Left renal pelvis (tissue), 4 donors: ENCODE measurements at places on chromosomes 11 and 22. TPM values are rescaled to one million over a fixed set of nuclear protein-coding genes. Genes with fewer than 3 reads are reported as not detected.

Gene KCNE3
- polyA plus RNA-seq: 28.2 TPM

Gene ANO9
- polyA plus RNA-seq: 14.7 TPM

Gene TPBGL
- polyA plus RNA-seq: 0.14 TPM

Gene LRRC32
- polyA plus RNA-seq: 52.7 TPM

Gene MUC5AC
- polyA plus RNA-seq: 0.01 TPM

Gene LRRC10B
- polyA plus RNA-seq: 3.0 TPM

Gene SLC6A5
- polyA plus RNA-seq: 0.21 TPM

Gene NXPE1
- not detected for polyA plus RNA-seq

GRCh38 chr11:4195909-4196308, 101.3 kb downstream of the RRM1 start:
- DNase-seq: no peak

DNA sequence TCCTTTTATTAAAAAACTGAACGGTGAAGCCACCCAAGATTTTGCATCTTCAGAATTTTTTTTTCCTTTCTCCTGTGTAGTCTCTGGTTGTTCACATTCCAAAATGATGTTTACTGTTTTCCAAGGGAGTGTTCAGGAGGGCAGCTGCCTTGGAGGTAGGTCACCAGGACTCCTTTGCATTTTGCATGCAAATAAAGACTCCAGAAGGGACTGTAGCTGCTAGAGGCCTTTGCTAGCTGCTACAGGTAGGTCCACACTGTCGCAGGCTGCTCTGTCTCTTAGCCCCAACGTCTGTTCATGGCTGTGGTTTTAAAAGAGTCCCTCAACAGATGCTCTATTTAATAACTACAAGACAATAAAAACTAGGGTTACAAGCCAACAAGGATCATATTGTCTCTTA, 11.4 kb downstream of the CTSC start:
- DNase-seq: no peak

DNA sequence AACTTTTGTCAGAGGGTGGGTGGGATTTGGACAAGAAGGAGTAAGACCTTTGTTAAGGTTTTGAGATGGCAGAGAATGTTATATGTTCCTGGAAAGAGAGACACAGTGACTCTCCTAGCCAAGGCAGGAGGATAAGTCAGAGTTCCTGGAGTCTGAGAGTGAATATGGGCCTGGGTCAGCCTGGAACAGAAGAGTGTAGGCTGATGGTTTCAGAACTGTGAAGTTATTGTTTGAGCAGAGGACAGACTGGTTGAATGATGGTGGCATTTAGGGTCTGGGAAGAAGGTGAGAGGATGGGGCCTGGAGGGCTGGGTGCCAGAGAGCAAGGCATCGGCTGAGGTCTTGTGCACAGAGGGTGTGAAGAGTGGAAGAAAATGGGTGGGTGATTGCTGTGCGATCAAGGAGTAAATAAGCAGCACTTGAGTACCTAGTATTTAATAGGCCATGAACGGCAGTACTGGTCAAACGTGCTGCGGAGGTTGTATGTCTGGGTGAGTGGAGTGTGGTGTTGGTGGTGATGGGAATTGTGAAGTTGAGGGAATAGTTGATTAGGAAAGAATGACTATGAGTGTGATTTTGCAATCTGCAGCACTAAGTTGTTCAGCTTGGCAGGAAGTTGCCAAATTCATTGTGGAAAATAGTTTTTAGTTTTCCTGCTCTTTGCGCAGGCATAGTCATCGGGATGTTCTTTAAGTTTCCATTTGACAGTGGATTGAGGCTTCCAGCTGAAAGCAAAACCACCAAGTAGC, 1.8 kb downstream of the PANX1 start:
- no peak for DNase-seq

DNA sequence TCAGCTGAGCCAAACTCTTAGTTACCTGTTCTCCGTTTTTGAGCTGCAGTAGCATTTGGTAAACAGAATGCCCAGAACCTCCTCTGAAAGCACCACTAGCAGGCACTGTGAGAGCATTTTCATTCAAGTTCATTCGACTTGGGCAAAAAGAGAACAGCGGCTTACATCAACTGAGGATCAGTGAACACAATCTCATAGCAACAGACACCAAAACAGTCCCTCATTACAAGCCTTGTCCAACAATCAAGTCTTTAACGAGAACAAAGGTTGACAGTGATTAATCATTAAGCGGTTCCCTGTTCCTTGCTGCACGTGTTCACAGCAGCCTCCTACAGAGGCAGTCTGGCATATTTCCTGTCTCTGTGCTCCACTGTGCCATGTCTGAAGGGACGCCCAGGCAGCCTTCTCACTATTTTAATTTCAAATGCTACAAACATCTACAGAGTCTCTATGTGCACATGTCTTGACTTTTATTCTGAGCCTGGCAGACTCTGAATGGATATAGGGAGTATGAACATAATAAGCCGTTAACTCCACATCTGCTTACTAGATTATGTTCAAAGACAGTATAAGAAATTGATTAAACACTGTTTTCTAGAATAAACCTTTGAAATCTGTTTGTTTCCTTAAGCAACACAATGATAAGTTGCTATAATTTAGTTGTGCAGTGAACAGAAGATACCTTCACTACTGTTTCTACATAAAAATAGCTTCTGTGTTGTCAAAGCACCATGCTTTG, 88.3 kb upstream of the MTMR2 start:
- DNase-seq: peak; percentile 64

DNA sequence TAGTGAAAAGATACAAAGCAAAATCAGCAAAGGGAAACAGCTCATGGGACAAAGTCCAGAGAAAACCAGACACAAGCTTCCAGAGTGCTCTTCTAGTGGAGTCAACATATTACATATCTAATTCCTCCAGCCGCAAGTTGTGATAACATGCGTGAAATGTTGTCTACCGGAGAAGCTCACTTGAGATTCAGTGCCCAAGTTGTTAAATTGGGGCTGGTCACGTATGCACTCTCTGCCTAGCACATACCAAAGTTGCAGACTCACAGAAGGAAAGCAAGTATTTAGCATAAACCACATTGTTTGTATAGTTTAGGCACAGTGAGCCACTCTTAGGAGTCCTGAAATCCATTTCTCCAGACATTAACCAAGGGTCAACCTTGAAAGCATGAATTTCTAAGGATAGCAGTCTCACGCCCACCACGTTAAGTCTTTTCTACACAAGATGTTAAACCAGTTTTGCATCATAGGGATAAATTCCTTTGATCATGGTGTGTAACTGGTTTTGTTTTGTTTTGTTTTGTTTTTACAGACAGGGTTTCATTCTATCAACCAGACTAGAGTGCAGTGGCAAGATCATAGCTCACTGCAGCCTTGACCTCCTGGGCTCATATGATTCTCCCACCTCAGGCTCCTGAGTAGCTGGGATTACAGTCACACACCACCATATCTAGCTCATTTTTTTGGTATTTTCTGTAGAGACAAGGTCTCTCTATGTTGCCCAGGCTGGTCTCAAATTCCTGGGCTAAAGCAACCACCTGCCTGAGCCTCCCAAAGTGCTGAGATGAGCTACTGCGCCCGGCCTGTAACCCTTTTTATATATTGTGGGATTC, 39.5 kb upstream of the EP300 start:
- no peak for DNase-seq

GRCh38 chr11:76253416-76253815, 47.1 kb upstream of the WNT11 start:
- DNase-seq: no peak

GRCh38 chr22:40541300-40541699, 95.2 kb downstream of the MRTFA start:
- no peak for DNase-seq

DNA sequence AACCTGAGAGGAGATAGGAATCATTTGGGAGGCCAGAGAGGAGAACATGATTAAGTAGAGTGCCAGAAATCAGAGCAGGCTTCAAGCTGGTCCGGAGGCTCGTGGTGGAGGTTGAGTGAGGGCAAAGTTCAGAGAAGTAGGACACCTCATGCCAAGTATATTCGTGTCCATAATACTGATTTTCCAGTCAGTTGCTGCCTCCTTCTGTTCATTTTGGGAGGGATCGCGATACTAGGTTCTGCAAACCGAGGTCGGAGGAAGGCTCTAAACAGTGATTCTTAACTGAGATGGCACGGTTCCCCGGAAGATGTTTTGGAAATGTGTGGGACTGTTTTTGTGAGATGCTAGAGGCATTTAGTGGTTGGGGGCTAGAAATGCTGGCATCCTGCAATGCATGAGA, 13.6 kb upstream of the CD3E start:
- no peak for DNase-seq

DNA sequence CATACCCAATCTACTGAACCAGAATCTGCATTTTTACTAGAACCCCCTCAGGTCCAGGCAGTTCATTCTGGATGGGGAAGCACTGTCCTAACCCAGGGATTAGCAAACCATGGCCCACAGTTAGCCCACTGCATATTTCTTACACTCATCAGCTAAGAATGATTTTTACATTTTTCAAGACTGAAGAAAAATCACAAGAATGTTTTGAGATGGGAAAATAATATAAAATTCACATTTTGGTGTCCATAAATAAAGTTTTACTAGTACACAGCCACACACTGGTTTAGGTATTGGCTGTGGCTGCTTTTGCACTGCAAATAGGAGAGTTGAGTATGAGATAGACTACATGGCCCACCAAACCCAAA, 59.4 kb downstream of the PPFIBP2 start:
- DNase-seq: no peak

GRCh38 chr11:23778971-23779370, 717.9 kb upstream of the LUZP2 start:
- no peak for DNase-seq

DNA sequence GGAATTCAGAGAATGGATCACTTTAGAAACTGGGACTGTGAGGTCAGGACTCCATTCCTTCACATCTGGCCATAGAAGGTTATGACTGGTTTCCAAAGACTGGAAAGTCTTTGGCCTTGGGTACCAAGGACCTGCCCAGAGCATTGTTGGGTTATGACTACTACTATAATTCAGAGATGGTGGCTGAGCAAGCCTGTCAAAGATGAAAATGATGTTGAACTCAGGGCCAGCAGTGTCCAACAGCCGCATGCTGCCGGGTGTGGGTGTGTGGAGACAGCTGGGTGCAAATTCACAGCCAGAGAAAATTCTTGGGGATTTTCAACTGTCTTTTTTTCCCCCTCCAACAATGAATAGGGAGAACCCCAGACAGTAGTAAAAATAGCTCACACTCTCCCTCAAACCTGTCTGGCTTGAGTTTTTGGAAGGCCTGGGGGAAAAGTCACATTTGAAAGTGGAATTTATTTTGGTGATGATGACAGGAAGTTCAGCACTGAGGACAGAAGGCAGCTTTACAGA, 166.8 kb upstream of the NCAM1 start:
- DNase-seq: no peak

- DNase-seq: no peak
These were observed 58.2 kb downstream of the YAP1 start for GRCh38 chr11:102168481-102168880.
